CD4-positive, alpha-beta memory T cell (primary cell): ENCODE measurements at places on chromosomes 12 and 14.

DNA sequence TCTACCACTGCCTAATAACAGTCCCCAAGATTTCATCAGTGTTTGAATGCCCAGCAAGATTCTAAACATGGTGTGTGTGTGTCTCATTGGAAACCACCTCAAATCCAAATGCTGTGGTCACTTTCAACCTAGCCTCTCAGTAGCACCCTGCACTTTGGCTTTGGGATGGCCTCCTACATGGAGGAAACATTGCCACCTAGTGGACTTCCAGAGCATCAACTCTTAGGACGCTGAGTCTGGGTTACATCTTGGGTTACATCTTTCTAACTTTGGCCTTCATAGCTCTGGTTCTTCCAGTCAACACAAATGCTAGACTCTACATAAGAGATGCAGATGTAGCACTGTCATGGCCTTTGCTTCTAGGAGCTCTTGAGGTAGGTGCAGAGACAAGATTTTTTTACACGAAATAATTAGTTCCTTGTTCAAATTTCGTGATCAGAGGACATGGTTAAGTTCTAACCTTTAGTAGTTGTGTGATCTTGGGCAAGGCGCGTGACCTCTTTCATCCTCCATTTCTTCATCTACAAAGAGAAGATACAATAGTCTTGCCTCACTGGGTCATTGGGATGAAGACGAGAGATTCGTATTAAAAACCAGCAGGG, 113.5 kb upstream of the VASH1 start:
- DNase-seq: peak; percentile 34

- DNase-seq: no peak
Measured at GRCh38 chr14:55066223-55066622, 14.8 kb downstream of the MAPK1IP1L start.

- DNase-seq: no peak
Measured at GRCh38 chr12:108298761-108299275, 40.3 kb downstream of the CMKLR1 start.

- no peak for DNase-seq
Measured at GRCh38 chr12:102343361-102344121, 136.8 kb downstream of the IGF1 start.

DNA sequence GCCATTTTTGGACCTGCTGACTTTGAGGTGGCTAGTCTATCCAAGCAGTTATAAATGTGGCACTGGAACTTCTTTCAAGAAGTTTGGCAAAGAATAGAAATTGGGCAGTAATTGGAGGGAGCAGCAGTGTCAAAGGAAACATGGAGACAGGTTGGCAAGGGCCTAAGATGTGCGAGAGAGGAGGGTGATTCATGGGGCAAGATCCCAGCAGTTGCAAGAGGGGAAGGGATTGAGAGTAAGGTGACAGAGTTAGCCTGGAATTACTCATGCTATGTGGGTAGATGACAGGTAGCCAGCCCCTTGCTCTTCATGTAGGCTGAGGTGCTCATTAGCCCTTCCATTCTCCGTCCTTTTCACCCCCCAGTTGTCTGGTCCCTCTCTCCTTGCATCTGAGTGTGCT, 42.2 kb downstream of the FBXL14 start:
- DNase-seq: no peak

GRCh38 chr14:73223049-73223448, 14.3 kb upstream of the PAPLN start:
- DNase-seq: no peak

DNA sequence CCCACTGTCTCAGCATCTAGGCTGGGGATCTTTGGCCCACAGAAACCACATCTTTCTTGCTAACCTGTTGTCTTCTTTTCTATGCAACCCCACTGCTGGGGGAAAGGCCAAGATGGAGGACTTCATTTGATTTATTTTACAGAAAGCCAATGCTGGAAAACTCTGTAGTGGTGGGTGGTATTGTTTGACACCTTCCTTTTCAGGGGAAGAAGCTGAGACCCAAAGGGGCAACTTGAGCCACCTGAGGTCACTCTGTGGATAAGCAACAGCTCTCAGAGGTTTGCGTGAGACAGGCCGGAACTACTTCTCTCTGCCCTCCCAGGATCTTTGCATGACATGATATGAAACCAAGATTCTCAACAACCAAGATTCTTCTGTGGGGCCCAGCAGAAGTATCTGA, 645.2 kb downstream of the VRK1 start:
- DNase-seq: peak; percentile 9

DNA sequence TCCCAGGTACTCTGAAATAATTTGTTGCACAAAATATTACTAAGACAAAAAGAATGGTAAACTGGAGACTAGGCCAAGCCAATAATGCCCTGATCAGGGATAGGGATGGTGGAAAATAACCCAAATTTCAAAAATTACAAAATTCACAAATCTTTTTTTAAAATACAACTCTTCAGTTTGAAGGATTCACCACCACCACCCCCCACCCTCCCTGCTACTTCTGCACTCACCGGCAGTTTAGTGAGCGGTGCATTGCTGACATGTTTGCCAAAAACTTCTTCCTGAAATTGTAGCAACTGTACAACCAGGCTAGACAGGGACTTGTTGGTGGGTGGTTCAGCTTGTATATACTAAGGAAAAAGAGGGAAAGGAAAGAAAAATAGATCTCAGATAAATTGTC, 2.3 kb downstream of the SMARCC2 start:
- no peak for DNase-seq

DNA sequence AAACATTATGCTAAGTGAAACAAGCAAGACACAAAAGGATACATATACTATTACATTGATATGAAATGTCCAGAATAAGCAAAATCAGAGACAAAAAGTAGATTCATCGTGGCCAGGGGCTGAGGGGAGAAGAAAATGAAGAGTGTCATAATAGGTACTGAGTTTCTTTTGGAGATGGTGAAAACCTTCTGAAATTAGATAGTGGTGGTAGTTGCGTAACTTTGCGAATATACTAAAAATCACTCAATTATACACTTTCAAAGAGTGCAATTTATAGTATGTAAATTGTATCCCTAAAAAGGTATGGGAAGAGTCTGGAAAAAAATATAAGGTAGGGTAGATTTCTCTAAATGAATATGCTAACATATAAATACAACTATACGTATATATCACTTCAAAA, 22.2 kb downstream of the KANSL2 start:
- no peak for DNase-seq

- DNase-seq: no peak
Measured at GRCh38 chr12:34288963-34289345, 266.7 kb downstream of the ALG10 start.

GRCh38 chr12:119410396-119410795, 75.9 kb downstream of the CCDC60 start:
- DNase-seq: no peak

DNA sequence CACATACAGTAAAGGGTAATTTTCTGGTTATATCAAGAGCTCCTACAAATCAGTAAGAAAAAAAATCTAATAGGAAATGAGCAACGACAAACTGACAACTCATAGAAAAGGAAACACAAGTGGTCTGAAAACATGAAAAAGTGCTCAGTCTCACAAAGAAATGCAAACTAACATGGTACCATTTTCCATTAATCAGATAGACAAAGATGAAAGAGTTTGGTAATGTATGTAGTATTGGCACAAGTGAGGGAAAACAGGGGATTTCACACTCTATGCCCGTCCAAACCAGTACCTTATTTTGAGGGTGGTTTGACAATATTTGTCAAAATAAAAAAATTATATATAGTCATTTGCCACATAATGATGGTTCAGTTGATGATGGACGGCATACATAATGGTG, 13.2 kb downstream of the PTPN11 start:
- DNase-seq: no peak

- DNase-seq: peak; percentile 47
Measured at GRCh38 chr12:89470741-89471509, 53.7 kb downstream of the GALNT4 start.

DNA sequence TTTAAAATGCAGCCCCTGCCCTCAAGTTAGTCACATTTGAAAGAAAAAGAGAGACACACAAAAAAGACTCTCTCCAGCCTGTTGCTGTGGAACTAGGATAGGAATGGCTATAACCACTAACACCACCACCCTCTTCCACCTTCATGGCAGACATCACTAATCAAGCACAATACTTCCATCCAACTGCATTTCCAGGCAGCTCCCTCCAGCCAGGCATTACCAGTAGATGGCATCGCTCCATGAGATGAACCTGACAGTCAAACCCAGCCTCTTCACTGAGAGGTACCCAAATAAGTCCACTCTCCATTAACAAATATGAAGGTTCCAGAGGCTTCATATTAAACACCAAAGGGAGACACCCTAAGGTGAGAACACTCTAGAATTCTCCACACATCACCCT, 24.4 kb downstream of the SLC8B1 start:
- no peak for DNase-seq

GRCh38 chr12:89098441-89099112, 253.7 kb downstream of the DUSP6 start:
- DNase-seq: no peak

DNA sequence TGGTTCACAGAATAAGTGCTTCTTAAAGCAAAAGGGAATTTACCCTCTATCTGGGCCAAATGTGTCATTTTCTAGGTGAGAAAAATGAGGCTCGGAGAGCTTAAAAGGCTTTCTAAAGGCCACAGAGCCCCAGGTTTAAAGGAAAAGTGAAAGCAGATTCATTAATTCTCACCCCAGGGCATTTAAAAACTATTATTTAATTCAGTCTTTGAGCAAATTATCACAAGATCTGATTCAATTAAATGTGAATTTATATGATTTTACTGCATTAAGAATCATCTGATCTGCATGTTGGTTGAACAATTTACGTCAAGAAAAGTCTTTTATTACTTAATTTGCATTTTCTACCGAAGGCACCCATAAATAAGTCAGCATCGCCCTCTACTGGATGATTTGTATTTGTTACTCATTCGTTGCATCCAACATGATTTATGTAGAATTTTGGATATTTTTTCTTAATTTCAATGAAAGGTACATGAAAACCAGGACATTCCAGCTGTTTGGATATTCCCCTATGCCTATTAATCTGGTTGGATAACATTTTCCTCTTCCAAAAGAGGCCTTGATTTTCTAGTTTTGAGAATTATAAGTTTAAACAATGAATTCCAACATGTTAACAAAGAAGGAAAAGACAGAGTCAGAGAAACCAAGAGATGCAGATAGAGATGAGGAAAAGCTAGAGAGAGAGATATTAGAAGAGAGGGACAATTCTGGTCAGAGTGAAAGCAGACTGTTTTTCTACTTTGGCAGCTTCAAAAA, 19.1 kb upstream of the DHRS7 start:
- DNase-seq: peak; percentile 59

GRCh38 chr12:55670276-55670675, 33.6 kb downstream of the OR10P1 start:
- no peak for DNase-seq

DNA sequence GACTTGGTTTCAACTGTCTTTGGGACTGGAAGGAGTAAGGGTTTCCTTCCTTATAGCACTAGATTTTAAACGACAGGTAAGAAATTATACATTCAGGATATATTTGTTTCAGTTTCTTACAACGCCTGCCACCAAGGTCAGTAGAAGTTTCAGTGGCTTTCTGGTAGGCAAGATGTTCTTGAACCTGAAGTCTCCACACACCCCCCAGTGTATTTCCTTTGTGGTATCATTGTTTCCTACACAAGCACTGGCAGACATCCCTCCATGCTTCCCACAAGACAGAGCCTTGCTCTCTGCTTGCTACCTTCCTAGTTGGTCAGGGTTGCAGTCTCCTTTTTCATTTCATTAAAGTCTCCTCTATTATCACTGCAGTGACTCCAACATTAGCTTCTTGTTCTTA, 283.1 kb downstream of the FLRT2 start:
- DNase-seq: no peak

DNA sequence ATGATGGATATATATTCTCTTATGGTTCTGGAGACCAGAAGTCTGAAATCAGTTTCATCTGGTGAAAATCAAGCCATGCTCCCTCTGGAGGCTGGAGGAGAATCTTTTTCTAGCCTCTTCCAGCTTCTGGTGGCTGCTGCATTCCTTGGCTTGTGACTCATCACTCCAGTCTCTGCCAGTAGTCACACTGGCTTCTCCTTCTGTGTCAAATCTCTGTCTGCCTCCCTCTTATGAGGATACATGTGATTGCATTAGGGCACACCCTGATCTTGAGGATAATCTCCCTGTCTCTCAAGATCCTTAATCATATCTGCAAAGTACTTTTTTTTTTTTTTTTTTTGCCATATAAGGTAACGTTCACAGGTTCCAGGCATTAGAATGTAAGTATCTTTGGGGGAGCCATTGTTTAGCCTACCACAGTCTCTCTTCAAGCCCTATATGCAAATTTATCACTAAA, 17.7 kb downstream of the DNAL1 start:
- DNase-seq: no peak
